Jurkat, Clone E6-1 (cell line): ENCODE measurements at places on chromosomes 7 and 10.

DNA sequence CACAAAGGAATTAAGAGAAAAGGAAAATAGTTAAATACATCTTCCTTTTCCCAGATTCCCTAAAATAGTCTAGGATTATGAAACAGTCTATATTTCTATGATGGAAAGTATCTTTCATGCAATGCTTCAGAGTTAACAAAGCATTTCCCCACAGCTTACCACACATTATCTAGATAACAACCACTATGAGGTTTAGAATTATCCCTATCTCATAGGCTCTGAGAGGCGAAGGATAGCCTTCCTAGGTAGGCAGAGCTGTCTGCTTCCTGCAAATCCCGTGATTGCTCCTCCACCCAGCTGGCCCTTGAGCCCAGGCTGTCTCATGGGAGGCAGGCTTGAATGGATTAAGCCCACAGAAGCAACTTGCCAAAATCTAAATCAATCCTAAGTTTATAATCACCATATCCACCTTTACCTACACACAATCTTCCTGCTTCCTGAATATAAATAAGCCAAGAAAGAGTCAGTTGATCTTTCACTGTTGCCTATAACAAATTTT, 321.4 kb upstream of the AOAH start:
- no peak for DNase-seq

GRCh38 chr7:21357151-21358097, 70.5 kb upstream of the SP4 start:
- peak; percentile 45 for DNase-seq

GRCh38 chr7:68998136-68998535, 600.1 kb upstream of the AUTS2 start:
- no peak for DNase-seq

DNA sequence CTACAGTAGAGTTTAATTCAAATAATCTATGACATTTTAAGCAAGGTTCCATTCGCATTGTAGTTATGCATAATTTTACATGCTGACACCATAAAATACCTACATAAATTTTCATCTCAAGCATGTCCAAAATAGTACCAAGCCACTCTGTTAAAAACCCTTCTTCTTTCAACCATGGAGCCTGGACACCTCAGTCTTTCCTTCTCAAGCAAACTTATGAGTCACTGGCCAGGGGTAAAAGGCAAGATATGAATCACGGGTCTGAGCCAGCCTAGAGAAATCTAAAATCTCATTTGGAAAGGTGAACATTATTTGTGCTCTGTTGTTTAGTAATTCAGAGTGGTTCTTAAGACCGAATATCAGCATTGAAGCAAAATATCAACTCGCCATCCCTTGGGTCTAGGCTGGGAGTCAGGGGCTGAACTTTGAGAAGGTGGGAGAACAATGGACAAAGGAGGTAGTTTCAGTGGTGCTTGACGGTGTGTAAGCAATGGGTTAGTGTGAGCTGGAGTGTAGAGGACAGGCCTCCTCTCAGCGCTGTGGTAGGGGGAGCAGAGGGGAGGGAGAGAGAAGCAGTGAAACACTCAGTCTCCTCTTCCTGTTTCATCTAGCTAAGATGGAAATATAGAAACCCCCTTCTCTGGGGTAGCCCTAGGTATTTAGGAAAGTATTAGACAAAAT, 19.1 kb upstream of the GPAM start:
- no peak for DNase-seq

GRCh38 chr10:15571575-15571974, 148.1 kb downstream of the ITGA8 start:
- DNase-seq, result no peak

DNA sequence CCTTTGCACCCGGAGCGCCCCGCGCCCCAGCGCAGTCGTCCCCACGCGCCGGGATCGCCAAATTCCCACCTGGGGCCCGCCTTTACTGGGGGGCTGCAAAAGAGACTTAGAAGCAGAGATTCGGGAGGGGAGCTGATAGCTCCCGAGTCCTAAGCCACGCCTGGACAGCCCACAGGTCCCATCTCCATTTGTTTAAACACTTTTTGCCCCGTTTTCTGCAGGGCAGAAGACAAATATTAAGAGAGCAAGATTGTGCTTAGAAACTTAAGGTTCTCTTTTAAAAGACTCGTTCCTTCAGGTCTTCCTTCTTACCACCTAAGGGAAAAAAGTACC, 299.1 kb upstream of the NFE2L3 start:
- DNase-seq, result no peak

- DNase-seq, result no peak
Measured at GRCh38 chr10:103553743-103554487, 60.4 kb downstream of the NEURL1 start.

DNA sequence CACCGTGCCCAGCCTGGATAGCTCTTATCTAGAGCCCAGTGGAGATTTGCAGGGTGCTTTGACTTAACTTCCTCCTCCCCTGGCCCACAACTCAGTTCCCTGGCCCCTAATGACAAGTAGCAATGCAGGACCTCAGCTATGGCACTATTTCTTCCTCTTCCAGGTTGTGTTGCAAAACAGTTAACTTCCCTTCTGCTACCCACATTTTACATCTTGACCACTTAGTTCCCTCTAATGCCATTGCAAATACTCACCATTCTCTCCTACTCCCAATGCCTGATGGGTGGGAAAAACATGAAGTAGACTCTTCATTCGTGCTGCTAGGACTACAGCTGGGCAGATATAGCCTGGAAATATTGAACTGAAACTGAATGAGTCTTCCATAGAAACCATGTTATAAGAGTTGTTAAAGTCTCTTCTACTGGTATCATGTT, 39.1 kb upstream of the FGL2 start:
- DNase-seq, result no peak

- no peak for DNase-seq
Measured at GRCh38 chr10:78295242-78295641, 261.6 kb downstream of the RPS24 start.

DNA sequence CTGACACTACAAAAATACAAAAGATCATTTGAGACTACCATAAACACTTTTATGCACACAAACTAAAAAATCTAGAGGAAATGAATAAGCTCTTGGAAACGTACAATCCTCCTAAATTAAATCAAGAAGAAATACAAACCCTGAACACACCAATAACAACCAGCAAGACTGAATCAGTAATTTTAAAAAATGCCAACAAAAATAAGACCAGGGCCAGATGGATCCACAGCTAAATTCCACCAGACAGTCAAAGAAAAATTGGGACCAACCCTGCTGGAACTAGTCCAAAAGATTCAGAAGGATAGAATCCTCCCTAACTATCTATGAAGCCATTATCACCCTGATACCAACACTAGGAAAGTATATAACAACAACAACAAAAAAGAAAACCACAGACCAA, 277.4 kb downstream of the AGMO start:
- no peak for DNase-seq

DNA sequence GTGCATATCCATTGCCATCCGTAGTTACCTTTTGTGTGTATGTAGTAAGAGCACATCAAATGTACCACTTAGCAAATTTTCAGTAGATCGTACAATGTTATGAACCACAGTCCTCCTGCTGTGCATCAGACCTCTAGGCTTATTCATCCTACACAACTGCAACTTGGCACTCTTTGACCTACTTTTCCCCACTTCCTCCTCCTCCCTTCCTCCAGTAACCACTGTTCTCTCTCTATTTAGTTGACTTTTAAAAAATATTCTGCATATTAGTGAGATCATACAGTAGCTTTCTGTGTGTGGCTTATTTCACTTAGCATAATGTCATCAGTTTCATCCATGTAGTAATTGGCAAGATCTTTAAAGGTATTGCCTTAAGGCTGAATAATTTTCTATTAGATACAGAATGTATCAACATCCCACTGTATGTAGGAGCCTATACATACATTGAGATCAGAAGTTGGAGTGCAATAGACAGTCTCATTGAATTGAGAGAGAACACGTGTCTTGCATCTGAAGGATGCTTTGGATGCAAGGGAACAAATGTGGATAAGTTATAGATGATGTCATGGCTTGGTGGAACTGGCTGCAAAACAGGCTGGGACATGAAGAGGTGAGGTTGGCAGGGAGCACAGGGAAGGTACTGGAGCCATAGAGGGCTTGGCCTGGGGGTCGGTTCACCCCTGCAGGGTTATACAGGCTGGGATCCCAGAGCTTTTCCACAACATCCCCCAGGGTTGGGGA, 83.0 kb upstream of the FAM180A start:
- peak; percentile 87 for DNase-seq

GRCh38 chr7:154776350-154776749, 226.6 kb downstream of the PAXIP1 start:
- peak; percentile 39 for DNase-seq

DNA sequence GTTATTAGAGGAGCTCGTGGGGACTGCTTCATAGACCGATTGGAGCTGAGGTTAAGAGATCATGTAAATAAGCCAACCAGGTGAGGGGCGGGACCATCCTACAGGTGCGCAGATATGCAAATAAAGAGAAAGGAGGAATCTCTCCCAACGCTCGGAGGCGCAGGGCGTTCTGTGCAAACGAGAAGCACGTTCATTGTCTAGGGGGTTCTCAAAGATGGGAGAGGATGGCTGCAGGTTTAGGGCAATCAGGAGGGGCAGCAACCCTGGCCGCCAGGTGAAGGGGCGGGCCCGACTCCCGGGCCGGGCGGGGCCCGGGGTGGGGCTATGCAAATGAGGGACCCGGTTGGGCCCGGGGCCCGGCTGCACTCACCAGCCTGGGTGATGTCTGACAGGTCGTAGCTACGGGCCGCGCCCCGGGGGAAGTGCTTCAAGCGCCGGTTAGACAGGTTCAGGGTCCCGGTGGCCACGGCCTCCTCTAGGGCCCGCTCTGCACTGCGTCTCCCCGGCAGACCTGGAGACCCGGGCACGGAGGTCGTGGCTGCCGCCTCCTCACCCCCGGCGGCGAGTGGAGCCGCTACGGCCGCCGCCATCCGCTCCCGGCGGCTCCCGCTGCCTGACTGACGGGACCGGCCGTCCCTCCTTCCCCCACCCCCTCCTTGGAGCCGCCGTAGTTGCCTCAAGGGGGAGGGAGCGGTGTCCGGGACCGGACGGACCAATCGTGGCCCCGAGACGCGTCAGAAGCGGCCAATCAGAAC, at the start of gene LRCH4:
TSS of gene LRCH4 (minus strand) at position 619 of the 755 bp plus-strand sequence. CDS start at position 590, 29 bp downstream.
- DNase-seq, result no peak

DNA sequence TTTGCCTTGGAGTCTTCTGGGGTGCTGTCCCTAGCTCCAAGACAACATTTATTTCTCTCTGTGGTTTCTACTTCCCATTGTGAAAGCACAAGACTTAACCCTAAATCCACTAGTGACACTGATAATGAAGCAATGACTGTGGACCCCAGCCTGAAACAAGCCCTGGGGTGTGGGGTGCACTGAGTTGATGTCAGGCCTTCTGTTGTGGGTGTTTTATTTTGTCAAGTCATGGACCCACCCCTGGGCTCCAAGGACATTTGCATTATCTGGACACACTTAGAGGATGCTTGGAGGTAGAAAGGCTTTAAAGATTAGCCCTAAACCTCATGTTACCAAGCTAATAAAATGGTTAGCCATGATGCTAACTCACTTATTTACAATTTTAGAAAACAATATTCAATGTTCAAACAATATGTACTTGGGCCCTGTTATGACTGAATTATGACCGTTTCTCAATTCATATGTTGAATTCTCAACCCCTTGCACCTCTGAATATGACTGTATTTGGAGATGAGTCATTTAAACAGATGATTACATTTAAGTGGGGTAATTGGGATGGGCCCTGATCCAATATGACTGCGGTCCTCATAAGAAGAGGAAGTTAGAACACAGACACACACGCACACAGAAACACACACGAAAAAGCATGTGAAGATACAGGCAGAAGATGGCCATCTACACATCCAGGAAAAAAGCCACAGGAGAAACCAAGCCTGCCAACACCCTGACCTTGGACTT, 137.2 kb upstream of the IGFBP3 start:
- no peak for DNase-seq

DNA sequence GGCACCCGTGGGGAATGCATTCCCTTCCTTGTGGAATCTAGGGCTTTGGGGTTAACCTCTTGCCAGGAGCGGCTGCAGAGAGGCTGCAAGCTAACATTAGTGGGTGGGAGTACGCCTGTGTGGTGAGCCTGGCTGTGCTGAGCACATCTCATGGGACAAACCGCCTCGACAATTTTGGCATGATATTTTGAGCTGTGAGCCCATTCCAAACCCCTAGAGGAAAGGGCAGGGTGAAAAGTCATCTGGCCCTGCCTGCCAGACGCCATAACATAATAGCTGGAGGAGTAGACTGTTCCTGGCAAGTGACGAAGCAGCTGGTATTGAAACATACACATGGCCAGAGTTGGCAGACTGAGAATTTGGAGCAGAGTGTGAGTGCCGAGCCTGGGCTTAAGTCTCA, 110.0 kb downstream of the TACC2 start:
- no peak for DNase-seq

GRCh38 chr7:143299346-143299745, 11.2 kb downstream of the CASP2 start:
- DNase-seq, result no peak

- DNase-seq, result no peak
Measured at GRCh38 chr7:124457841-124458240, 307.8 kb downstream of the GPR37 start.

DNA sequence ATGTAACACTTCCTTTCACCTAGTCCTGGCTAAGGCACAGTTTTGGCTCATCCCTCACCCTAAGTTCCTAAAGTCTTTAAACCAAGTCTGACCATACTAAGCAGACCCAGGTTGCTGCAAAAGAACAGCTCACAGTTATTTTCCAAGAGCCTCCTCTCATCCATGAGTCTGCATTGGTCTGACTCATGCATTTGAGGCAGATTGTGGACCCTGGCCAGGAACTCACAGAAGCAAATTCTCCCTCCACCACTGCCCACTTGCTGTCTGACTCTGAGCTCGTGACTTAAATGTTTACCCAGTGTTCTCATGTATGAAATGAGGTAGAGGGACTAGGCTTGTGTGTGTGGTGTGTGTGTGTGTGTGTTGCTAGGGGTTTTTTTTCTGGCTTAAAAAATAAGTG, 1272.8 kb downstream of the TYW1 start:
- no peak for DNase-seq

DNA sequence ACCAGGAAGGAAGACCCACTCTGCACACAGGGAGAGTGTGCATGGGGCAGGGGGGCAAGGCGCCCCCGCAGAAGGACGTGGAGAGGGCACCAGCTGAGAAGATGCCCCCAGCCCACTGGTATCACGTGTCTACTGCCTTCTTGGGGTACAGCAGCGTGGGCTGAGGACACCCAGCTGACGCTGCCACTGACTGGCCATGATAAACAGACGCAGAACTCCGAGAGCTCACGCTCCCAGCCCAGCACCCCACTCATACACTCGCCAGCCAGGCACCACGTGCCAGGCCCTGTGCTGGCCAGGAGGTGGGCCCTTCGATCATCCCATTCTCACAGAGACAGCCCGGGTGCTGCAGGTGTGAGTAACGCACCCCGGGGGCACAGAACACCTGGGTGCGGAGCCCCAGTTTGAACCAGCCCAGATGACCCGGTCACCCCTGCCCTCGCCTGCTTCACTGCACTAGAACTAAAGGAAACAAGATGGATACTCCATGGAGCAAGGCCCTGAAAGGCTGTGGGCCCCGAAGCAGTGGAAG, 199.8 kb downstream of the MAD1L1 start:
- no peak for DNase-seq

DNA sequence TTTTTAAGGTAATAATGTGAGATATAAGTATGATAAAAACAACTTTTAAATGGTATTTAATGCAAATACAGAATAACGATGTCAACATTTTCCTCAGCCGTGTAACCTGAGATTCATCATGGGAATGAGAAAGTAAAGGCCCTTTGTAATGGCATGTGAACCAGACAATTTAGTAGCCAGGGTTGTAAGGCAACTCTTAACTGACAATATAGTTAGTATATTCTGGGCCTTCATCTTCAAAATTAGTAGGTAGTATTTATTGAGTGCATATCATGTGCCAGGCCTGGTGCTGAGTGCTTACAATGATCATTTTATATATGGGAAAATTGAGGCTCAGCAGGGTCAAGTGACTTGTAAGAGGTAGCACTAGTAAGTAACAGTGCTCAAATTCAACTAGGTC, 10.6 kb downstream of the LSM8 start:
- DNase-seq, result no peak
